ENCODE measurements at places on chromosomes 12 and 14.

- DNase-seq = no peak
Observed at GRCh38 chr14:52129721-52130120, 60.9 kb upstream of the NID2 start.

DNA sequence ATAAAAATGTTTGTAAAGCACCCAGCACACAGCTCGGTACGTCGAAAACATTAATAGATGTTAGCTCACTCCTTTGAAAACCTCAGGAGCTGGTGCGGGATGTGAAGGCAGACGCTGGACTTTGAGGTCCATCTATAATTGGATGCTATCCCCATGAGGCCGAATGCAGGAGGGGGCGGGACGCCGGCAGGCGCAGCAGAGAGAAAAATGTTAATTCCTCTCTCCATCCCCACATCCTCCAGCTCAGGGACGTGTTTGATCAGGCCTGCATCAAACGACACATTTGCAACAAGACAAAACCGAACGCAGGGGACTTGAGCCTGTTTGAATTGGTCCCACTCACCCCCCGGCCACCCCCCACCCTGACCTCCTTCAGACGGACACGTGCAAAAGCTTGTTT, 231.0 kb downstream of the RBM19 start:
- no peak for DNase-seq

GRCh38 chr14:22974530-22975313, 7.6 kb downstream of the AJUBA start:
- DNase-seq = no peak

DNA sequence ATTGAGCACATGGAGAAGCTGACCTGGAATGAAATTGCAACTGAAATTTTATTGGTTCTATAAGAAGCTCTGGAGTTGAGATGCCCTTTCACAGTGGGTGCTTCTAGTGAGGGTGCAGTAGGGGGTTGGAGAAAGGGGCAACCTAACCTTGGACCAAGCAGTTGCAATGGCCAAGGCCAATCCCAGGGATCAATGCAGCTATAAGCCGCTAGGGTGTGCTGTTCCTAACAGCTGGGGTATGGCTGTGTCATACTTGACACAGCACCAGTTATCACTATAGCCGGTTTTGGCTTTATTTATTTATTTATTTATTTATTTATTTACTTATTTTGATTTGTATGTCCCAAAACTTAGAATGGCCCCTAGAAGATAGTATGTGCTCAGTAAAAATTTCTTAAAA, 505.9 kb downstream of the FLRT2 start:
- DNase-seq = no peak

GRCh38 chr12:3496957-3497356, 6.0 kb downstream of the PRMT8 start:
- no peak for DNase-seq

GRCh38 chr12:8658346-8658745, 4.3 kb downstream of the MFAP5 start:
- no peak for DNase-seq

GRCh38 chr12:31220633-31221550, 105.1 kb downstream of the SINHCAF start:
- DNase-seq = no peak

GRCh38 chr12:95205685-95206084, 11.6 kb downstream of the FGD6 start:
- DNase-seq = no peak

DNA sequence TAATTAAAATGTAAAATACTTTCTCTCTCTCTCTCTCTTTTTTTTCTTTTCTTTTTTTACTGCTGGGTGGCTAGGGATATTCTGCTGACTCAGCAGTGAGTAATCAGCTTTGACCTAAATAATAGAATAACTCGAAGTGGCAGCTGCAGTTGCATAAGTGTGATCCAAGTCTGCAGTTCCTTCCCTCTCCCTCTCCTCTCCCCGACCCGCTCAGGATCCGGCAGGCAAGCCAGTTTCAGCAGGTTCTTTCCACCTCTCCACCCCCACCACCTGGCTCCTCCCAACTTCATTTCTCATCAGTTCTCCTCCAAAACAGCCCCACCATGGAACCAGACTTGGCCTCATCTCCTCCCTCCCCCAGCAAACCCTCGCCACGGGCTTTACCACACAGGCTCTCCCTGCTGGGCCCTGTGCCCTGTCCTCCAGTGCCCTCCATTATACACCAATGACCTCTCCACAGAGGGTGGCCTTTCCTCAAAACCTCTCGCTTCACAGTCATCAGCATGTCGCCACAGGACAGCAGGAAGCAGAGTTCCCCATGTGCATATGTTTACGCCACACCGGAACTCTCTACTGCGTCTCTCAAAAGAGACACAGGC, 22.4 kb downstream of the SLC7A8 start:
- no peak for DNase-seq

- DNase-seq = no peak
Observed at GRCh38 chr12:47698055-47698454, 7.8 kb downstream of the RPAP3 start.

DNA sequence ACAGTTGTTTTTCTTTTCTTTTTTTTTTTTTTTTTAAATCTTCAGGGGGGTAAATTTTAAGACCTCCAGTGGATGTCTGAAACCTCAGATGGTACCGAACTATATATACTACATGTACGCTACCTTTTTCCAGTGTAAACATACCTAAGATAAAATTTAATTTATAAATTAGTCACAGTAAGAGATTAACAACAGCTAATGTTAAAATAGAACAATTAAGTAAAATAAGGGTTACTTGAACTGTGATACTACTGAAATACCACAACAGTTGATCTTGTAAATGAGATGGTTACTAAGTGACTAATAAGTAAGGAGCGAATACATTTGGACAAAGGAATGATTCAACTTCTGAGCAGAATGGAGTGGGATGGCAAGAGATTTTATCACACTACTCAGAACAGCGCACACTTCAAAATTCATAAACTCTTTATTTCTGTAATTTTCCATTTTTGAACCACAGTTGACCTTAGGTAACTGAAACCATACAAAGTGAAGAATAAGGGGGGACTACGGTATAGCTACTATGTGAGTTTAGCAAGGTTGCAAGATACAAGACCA, 80.5 kb upstream of the PCED1B start:
- no peak for DNase-seq

GRCh38 chr12:113072136-113072535, 15.6 kb downstream of the DTX1 start:
- DNase-seq = no peak

DNA sequence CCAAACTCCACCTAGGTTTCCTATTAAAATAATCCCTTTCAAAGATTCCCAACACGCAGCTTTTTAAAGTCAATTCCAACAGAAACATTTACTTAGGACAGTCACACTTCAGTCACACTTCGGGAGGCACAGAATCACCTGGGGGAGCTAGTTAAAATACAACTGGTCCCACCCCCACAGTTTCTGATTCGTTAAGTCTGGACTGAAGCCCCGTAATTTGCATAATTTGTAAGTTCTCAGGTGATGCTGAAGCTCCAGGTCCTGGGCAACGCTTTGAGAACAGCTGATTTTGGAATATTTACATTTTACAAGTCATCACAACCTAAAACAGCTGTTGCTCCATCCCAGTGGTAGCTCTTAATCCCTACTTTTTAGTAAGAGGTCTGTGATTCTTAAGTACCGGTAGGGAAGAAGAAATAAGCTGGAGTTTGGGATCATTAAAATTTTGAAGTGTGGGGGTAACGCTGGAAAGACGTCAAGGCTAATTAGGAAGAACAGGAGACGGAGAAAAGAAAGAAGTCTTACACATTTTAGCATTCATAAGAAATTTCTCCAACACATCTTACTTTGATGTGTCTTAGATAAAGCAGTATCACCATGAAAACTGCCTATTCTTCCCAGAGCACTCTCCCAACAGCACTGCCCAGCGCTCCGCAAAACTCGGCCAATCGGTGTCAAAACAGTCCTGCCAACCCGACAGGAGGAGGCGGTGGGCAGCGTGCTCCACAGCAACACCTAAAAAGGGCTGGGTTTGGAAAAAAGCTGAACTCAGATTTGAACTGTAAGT, 1.1 kb downstream of the IPO8 start:
- DNase-seq = no peak

DNA sequence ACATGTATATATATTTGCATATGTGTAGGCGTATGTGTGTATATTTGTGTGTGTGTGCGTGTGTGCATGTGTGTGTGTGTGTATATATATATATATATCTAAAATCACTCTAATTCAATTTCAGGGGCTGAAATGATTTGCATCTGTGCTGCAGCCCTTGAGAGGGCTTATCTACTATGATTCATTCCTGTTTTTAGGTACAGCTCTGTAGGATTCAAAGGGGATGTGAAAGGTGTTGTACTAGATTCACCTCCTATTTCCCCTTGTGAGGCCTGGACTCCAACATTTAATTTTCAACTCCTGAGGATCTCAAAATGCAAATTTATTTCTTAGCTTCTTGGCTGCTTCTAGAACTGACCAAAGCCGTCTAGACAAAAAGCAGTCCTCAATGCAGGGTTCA, 11.1 kb downstream of the ERP27 start:
- no peak for DNase-seq

GRCh38 chr14:20794644-20795369, 7.8 kb downstream of the RNASE1 start:
- DNase-seq = no peak

GRCh38 chr12:103680591-103681141, 93.6 kb downstream of the STAB2 start:
- DNase-seq = no peak

- DNase-seq = no peak
Observed at GRCh38 chr12:120960657-120961056, 17.7 kb upstream of the HNF1A start.

GRCh38 chr12:127257366-127257935, 1009.5 kb upstream of the TMEM132C start:
- no peak for DNase-seq

DNA sequence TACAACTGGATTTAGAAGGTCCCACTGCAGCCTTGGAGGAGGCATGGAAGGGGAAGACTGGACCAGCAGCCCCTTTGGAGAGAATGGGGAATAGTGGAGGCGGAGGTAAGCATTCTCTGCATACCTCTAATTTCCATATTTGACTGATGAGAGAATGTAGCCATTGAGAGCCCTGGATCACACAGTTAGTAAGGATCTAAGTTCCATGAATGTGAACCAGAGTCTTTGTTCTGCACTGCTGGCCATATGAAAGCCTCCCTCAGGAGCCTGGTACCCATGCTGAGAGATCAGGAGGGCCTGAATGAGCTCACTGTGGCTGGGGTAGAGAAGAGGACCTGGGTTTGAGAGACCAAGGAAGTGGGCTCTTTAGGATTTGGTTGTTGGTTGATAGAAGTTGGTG, 192.1 kb downstream of the TMEM132C start:
- DNase-seq = no peak

GRCh38 chr12:10511756-10512355, 6.2 kb downstream of the EIF2S3B start:
- DNase-seq = no peak

GRCh38 chr14:63632932-63633514, 8.6 kb downstream of the WDR89 start:
- DNase-seq = no peak

- DNase-seq = no peak
Observed at GRCh38 chr14:99840774-99841305, 47.6 kb downstream of the EML1 start.

DNA sequence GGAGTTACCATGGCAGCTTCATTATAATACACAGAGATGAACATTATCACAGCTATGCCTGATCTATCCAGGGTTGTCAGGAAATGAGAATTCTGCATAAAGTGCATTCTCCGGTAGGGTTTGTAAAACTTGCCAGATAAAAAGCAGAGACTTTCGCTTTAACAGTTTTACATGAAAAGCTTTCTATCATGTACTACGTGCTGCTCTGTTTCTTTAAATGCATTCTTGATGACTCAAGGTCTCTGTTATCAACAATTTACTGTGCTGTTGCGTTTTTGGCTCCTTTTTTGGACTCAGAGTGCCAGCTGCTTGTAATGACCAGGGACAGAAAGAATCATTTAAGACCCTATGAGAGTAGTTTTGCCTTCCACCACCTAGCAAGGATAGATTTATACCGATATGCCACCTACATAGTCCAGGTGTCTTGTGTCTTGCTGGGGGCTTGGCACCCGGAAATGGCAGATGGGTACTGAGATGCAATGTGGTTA, 371.2 kb downstream of the BTG1 start:
- no peak for DNase-seq

- no peak for DNase-seq
Observed at GRCh38 chr12:19967431-19967830, 400.9 kb upstream of the PDE3A start.

- DNase-seq = no peak
Observed at GRCh38 chr12:52551216-52551865, 1.6 kb downstream of the KRT71 start.

DNA sequence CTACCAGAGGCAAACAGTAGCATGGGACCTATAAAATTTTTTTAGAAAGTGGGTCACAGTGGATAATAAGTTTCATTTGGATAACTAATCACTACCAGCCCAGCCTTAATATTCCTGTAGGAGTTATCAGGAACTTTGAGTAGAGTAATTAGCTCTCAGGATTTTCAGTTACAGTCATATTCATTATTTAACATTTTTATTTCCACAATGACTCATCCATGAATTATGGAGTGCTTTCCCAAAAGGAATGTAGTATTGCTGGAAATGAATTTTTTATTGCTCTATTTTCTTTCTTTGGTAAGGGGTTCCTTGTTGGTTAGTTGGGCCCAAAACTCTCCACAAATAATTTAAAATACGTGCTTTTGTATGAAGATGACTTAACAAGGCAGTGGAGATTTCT, 53.7 kb downstream of the ERC1 start:
- DNase-seq = no peak

DNA sequence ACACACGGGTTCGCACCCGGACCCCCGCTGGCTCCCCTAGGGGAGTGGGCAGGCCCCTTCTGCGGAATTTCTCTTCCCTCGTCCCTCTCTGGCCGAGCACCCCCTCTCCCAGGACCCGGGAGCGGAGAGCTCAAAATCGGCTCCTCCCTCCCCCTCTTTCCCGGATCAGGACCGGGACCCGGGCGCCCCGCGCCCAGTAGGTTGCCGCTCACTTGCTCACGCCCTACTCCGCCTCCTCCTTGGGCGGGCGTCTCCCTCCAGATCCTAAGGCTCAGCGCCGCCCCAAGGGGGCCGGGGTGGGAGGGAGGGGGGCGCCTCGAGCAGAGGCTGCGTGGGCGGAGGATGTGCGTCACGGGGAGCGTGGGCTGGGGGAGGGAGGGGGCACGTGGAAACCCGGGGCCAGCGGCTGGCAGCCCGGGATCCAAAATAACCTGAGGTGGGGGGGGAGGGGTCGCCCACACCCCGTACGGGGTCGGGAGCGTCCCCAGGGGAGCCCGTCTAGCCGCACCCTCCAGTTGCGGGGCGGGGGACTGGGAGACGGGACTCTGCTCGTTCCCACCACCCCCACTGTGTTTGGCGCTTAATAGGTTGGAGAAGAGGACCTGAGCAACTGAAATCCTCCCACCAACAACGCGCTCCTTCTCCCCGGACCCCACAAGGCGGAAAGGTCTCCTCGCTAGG, 1.8 kb upstream of the NAB2 start:
- DNase-seq = peak; percentile 96

DNA sequence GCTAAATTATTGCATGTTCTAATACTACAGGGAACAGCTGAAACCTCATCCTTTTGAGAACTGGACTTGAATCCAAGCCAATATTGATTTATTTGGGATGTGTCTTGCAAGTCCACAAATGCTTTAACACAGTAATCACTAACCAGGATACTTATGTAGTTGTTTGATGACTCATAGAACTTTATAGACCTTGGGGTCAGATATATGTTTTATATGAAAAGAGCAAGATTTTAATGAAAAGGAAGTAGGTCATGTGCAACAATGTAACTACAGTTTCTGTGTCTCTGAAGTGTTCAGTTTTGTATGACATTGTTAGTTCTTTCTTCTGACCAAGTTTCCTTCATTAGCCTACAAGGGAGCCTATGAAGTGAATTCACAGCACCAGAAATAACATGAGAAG, 352.0 kb downstream of the ZFP36L1 start:
- DNase-seq = no peak

Measured in stimulated activated CD4-positive, alpha-beta T cell treated with anti-CD3 and anti-CD28 coated beads, Interleukin-2, amount 100 ng/mL, for 4 hours (primary cell).